Thymus (tissue), 14 donors: ENCODE measurements at places on chromosomes 13 and 19. TPM values are rescaled to one million over a fixed set of nuclear protein-coding genes. Genes with fewer than 3 reads are reported as not detected.

DNA sequence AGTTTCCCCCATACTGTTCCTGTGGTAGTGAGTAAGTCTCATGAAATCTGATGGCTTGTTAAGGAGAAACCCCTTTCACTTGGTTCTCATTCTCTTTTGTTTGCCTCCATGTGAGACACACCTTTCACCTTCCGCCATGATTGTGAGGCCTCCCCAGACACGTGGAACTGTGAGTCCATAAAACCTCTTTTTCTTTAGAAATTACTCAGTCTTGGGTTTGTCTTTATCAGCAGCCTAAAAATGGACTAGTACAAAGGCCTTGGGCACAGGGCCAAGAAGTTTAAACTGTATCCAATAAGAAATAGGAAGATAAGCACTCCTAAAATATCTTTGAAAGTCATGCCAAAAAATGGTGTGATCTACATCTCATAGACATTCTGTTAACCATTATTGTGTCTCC, 176.9 kb downstream of the TBC1D4 start:
- DNase-seq, result no peak

Gene DCT
- total RNA-seq, result 0.90 TPM

- DNase-seq, result no peak
Measured at GRCh38 chr19:47653856-47654255, 44.9 kb downstream of the BICRA start.

- DNase-seq, result no peak
Measured at GRCh38 chr13:25654322-25654721, 282.5 kb downstream of the ATP8A2 start.

Gene CFAP97D2
- 0.66 TPM for total RNA-seq

- no peak for DNase-seq
Measured at GRCh38 chr13:80448725-80449124, 107.8 kb upstream of the SPRY2 start.

GRCh38 chr13:112869202-112870050, 99.6 kb upstream of the MCF2L start:
- DNase-seq, result no peak

Gene PRODH2
- total RNA-seq, result 0.19 TPM

- DNase-seq, result no peak
Measured at GRCh38 chr19:39133431-39134270, 8.1 kb downstream of the PAK4 start.

Gene RFPL4A
- total RNA-seq, result 0.33 TPM

DNA sequence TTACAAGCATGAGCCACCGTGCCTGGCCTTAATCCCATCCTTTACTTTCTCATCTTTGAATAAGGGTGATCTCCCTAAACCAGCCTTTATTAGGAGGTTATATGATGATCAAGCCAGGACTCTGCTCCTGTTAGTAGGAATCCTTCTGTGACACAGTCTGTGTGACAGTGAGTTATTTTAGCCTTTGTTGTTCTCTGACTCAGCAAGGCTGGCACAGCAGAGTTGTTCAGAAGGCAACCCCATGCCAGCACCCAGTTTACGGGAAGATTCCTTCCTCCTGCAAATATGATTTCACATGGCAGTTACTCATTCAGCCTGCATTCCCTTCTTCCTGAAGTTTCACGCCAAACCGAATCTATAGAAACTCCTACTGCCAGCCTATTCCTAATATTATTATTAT, 10.5 kb upstream of the MIER2 start:
- no peak for DNase-seq

- no peak for DNase-seq
Measured at GRCh38 chr19:18772620-18773587, 18.2 kb downstream of the COMP start.

DNA sequence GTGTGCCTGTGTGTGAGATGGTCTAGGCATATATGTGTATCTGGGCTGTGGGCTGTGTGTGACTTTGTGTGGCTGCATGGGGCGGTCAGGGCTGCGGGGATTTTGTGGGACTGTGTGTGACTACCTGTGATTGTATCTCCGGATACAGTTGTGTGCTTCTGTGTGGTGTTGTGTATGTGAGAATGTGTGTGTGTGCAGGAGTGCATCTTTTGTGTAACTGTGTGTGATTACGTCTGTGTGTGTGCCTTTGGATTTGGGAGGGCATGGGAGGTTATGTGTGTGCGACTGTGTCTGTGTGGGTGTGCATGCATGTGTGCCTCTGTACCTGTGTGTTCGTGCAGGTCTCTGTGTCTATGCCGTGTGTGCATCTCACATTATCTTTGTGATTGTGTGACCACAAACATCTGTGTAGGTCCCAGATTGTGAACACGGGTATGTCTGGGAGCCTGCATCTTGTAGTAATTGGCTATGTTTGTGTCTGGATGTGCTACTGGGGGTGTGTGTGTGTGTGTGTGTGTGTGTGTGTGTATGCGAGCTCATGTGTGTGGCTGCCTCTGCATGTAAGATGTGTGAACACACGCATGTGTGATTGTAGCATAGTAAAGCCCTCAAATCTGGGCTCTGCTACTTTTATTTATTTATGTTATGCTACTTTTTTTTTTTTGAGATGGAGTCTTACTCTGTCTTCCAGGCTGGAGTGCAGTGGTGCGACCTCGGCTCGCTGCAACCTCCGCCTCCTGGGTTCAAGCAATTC, 7.6 kb downstream of the EHD2 start:
- DNase-seq, result no peak

DNA sequence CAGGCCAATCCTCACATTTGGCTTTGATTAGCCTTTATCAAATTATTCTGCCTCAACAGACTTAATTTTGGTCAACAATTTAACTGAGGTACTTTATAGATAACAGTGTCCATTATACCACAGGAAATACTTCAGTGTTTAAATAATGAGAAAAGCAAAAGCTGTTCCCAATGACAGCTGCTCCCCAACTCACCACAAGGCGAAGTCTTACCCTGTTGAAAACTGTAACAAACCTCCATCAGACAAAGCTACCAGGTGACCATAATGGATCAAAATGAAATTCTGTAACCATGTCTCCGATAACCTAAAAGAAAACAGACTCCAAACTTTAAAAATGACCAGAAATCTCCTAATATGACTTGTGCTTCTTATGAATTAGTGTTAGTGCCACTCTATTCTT, 50.3 kb downstream of the ZNF44 start:
- DNase-seq, result no peak

DNA sequence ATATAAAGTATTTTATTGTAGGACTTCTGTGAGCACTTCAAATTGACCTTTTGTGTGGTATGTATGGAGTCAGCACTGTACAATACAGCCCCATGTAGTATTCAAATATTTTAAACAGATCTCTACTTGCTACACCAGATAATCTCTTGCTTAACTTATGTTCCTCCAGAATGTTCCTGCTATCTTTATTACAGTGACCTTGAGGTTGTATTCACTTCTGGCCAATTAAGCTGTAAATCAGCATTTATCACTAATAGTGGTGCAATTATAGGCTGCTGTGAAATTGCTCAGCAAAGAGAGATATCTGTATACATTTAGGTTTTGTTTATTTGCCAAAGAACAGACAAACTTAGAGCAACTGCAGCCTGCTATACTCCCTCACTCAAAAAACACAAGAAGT, 1218.6 kb downstream of the PCDH17 start:
- no peak for DNase-seq
